Putamen (tissue), 1 donor: ENCODE measurements at places on chromosomes 2 and 18.
A peak's percentile ranks its signal among the peaks of the same experiment; 100 is the strongest.

GRCh38 chr18:61852496-61852895 is 40.3 kb downstream of the RNF152 start:
- no peak for DNase-seq

DNA sequence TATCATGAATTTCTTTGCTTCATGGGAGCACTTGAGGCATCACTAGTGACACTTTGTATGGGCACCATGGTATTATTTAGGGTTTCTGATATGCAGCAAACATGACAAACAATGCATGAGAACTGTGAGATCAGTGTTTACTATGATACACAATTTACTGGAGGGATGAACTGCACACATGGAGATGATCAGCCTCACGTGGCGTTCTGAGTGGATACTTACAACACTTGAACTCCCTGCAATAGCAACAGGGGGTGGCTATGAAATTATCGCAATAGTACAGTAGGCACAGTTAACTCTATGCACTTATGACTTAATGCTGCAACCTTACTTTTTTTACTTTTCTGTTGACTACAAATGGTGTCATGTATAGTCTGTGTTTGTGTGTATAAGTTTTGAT is 18.5 kb upstream of the UGT1A8 start:
- DNase-seq: no peak

GRCh38 chr2:13522917-13523821 is 806.4 kb downstream of the TRIB2 start:
- no peak for DNase-seq

DNA sequence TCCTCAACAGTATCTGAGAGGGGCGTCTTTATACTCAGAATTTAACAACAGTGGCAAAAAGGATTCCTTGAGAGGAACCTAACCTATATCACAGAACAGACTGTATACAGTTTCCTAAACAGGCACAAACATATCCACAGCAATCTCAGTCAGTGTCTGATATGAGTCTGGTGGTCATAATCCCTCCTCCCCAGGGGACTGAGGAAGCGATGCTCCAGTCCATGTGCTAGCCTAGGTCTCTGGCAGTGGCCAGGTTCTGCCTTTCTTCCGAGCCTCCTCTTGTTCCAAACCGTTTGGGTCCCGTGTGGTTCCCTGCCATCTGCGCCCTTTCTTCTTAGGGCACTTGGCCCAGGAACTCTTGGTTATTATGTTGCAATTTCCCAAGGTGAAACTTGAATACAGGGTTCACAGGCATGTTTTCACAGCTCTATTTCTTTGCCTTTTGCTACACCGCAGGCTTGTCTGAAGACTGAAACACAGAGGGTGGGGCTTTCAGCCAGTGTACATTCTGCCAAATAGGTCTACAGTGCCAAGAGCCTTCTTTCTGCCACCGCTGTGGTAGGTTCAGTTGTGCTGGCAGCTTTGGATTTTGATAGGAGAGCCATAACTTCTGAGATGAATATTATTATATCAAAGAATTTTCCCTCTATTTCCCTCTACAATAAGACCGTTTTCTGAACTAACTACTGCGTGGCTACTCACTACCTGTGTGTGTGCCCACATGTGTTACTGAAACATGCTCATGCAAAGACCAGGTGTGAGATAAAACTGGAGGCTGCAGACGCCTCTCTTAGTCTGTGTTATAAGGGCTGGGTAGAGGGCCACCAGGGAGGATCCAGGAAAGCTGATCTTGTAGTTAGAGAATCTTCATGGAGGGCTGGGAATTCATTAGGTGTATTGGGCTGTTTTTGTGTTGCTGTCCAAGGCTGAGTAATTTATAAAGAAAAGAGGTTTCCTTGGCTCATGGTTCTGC is 75.0 kb upstream of the HAAO start:
- no peak for DNase-seq

DNA sequence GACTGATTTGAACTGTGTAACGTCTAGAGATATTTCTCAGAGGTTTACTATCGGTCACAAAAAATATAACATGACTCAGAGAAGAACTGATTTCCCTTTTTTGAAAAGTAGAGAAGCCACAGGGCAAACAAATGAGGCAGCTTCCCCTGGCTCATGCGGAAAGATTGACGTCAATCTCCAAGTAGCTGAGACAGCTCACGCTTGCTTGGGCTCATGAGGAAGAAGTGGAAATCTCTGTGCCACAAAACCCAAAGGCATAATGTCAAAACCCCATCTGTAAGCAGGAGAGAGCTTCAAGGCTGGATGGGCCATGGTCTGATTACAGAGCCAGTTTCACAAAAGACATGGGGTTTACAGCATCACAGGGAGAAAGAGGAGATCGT is 188.1 kb downstream of the ARL4C start:
- peak; percentile 8 for DNase-seq

DNA sequence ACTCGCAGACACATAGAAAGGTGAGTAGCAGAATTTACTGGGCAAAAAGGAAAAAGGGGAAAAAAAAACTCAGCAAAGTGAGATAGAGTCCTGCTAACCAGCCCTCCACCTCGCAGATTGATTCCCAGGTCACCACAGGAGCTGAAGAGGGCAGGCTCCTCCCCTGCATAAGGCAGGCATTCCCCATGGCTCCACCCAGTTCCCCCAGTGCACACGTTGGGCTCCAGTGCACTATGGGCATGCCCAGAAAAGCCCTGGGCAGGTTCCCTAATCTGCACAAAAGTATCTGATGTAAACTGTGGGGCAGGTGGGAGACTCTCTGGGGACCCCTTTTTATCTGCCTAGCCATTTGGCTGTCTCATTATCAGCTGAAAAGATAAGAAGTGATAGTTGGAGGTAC is 461.2 kb upstream of the TMEFF2 start:
- DNase-seq: no peak

- DNase-seq: no peak
These were observed 64.0 kb upstream of the CABLES1 start for GRCh38 chr18:23071285-23071684.

DNA sequence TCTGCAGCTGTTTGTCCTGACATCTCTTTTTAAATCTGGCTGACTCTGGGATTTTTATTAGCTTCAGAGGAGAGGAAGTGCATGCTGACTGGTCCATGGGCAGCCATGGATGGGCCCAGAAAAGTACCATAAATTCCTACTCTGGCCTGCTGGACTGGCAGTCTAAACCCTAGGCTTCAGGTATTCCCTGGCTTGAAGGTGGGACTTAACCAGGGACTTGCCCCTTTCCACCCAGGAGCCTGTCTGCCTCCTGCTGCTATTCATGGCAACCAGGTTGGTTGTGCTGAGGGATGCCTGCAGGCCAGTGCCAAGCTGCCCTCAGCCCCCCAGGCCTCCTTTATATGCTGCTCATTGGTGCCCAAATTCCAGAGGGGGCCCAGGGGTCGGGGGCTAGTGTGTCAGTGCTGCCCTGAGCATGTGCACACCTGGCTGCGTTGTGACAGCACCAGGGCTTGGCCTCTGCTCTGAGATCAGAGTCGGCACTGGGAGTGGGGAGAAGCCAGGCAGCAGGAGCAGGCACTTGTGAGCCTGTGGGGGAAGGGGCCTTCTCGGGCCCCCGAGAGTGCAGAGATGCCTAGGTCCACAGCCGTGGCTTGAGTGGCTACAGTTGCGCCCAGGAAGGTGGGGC is 195.7 kb upstream of the TFPI start:
- no peak for DNase-seq

- peak; percentile 36 for DNase-seq
These were observed 232.9 kb downstream of the GULP1 start for GRCh38 chr2:188524519-188525113.

DNA sequence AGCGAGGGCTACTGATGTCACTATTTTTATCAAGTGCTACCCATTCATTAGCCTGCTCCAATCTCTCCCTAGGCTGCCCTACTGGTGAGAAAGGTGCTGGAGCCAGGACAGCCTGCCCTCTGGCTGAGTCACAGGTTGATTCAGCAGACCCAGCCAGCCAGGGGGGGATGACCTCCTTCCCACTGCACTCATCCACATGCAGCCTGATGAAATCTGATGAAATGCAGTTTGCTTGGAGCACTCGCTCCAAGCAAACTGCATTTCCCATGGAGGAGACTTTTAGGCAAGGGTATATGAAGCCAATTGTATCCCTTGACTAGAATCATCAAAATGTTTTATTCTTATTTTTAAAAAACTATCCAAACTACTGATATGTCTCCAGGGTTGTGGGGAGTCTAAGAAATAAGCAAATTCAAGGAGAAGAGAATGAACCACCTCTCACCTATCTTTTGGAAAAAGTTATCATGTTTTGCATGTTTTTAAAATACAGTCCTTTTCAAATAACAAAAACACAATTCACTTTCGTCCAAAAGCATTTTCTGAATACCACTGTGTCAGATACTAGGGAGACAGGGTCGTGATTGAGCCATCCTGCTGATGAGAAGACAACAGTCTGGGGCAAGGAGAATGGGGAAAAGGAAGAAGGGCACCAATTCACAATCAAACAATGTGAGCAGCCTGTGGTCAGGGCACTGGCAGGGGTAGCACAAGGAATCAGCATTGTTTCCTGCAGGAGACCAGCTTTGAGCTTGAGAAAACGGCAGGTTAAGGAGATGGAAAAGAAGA is 128.3 kb downstream of the AFF3 start:
- DNase-seq: no peak
